ENCODE measurements at places on chromosomes 12 and 14.

GRCh38 chr12:92942905-92943304 is 13.8 kb upstream of the EEA1 start:
- DNase-seq, result no peak

DNA sequence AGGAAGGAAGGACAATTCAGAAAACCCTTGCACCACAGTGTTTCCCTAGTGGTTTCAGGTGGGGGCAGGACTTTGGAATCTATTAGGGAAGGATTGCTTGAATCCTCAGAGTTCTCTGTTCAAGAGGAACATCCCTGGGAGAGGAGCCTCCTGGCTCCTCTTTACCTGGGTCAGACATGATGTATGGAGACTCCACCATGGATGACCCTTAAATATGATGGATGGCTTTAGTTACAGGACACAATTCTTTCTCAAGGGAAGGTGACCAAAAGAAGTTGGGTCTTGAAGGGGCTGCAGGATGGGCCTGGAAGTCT is 396.6 kb downstream of the NRXN3 start:
- no peak for DNase-seq

DNA sequence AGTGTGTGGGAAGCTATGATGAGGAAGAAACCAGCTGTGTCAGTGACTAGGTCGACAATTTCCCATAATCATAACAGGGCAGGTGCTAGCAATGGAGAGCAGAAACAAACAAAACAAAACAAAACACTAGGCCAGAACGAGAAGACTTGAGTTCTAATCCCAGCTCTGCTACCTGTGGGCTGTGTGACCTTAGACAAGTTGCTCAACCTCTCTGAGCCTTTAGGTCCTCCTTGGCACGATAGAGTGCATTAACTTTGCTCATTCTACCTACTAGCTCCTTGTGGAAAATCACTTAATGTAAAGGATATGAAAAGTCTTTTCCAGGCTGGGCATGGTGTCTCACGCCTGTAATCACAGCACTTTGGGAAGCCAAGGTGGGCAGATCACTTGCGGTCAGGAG is 11.2 kb downstream of the HHIPL1 start:
- no peak for DNase-seq

GRCh38 chr14:61080591-61081010 is 99.6 kb downstream of the SLC38A6 start:
- peak; percentile 79 for DNase-seq

DNA sequence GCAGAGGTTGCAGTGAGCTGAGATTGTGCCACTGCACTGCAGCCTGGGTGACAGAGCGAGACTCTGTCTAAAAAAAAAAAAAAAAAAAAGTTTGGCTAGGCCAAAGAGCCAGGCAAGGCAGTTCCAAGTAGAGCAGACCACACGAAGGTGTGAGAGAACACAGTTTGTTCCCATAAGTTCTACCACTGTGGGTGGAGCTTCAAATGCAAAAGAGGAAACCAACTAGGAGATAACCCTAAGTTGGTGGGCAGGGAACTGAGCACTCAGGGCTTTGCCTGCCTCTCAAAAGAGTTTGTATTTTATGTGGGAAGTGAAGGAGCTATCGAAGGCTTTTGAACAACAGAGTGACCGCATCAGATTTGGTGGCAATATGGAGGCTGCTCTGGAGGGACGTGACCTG is 15.1 kb downstream of the SOCS2 start:
- DNase-seq, result no peak

DNA sequence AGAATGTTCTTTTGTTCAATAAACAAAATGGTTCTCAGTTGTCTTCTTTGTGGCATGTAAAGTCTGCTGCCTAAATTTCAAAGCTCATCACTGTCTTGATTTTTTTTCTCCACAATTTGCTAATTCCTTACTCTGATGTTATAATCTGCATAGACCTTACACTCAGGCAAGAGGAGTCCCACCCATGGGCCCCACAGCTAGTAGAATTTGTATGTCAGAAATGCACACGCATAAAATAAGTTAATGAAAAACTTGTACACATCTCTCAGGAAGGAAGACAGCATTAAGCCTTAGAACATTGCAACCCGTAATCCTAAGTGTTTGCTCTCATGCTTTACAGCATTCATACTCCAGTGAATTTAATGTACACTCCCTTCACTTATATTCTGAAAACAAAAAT is 280.8 kb downstream of the ATXN7L3B start:
- DNase-seq, result no peak

DNA sequence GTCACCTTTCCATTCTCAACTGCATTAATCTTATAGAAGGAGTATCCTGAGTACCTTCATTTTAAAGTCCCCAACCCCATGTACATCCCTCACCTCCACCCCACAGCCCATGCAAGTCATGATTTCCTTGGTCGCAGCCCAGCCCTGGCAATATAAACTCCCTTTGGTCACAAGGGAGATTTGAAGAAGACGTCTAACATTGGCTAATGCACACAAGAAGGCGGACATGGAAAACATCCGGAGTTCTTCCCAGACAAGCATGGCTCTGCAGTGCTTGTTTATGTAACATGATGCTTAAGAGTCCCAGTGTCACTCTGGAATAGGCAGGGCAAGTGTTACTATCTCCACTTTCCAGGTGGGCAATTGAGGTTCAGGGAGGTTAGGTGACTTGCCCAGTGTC is 277.6 kb downstream of the DPF3 start:
- no peak for DNase-seq

- DNase-seq, result no peak
Observed at GRCh38 chr14:60647081-60647836, 2.0 kb downstream of the SIX1 start.

GRCh38 chr14:89166633-89167032 is 250.4 kb downstream of the FOXN3 start:
- no peak for DNase-seq

DNA sequence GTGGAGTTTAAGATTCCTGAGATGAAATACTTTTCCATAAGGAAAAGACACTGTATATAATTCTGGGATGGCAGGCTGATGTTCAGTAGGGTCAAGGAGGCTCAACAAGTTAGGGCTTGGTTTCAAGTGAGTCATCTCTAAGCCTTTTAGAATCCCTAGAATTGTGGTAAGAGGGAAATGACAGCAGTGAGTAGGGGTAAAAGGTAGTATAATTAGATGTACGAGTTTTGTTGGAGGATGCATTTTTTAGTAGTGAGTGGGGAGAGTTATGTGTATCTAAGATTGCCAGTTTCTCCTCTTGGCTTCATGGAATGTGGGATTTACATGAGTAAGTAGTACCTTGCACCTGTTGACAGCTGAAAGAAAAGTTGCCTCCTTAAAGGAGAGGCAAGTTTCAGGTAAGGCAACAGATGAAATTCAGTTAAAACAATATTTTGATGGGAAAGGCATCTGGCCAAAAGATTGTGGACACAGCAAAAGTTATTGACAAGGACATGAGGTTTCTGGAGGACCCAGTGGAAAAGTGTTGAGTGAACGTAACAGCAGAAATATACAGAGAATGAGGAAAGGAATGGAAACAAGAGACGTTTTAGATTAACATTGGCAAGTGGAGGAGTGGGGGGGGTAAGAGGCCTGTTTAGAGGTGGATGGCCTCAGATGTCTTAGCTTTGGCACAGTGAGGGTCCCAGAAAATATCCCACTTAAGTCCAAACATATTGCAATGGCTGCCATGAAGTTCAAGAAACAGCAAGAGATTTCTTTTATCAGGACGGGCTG is 21.8 kb downstream of the LMO3 start:
- DNase-seq, result no peak

- DNase-seq, result no peak
Observed at GRCh38 chr12:52178984-52179383, 12.8 kb downstream of the KRT80 start.

DNA sequence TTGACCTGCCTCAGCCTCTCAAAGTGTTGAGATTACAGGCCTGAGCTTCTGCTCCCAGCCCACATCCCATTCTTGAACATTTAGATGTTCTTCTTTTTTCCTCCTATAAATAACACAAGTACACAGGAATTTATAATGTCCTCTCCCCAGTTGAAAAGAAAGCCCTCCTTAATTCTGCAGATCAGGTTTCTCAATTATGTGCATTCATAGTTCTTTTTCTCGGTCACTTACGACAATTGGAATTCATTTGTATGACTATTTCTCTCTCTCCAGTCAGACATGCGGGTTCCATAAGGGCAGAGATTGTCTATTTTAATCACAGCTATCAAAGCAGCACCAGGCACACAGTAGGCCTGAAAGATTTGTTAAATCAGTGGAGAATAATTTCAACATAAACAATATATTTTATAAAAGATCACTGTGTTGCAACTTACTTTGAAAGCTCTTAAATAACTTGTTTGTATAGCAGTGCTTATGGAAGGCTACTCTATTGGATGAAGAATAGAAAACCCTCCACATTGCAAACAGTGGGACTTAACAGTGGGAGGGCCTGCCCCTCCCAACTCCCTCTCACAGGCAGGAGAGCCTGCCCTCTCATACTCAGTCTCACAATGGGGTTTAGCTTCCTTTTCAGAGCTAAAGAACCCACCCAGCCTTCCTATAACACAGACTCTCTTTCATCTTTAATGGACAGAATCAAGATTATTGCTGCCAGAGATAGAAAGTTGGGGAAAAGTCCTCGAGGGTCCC is 84.1 kb upstream of the TRAF3 start:
- no peak for DNase-seq

DNA sequence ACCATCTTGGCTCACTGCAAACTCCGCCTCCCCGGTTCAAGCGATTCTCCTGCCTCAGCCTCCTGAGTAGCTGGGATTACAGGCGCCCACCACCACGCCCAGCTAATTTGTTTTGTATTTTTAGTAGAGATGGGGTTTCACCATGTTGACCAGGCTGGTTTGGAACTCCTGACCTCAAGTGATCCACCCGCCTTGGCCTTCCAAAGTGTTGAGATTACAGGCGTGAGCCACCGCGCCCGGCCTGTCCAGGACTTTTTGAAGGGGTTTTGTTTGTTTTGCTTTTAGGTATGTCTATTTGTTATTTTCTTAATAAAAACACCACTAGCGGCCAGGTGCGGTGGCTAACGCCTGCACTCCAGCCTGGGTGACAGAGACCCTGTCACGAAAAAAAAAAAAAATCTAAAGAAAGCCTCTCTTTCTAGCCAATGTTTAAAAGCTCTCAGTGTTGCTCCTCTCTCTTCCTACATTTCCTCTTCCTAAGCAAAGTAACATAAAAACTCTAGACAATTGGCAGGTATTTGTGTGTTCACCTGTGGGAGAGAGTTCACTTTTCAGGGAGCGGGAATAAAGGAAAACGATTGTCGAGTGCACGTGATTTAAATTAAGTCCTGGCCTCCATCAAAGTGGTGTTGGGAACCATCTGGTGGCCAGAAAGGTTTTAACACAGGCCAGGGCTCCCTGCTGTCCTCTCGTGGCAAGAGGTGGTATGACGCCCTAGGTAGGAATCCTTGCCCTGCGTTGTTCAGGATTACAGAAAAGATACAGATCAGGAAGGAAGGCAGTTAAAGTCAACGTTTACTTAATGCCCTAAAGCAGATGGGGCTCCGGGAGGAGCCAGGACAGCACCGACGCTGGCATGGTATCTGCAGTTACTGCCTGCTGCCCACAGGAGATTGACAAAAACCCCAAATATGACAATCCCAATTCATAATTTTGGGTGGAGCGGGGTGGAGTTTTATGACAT is 36.2 kb upstream of the ATP23 start:
- no peak for DNase-seq

- DNase-seq, result no peak
Observed at GRCh38 chr12:8781381-8782127, 40.9 kb upstream of the A2ML1 start.

DNA sequence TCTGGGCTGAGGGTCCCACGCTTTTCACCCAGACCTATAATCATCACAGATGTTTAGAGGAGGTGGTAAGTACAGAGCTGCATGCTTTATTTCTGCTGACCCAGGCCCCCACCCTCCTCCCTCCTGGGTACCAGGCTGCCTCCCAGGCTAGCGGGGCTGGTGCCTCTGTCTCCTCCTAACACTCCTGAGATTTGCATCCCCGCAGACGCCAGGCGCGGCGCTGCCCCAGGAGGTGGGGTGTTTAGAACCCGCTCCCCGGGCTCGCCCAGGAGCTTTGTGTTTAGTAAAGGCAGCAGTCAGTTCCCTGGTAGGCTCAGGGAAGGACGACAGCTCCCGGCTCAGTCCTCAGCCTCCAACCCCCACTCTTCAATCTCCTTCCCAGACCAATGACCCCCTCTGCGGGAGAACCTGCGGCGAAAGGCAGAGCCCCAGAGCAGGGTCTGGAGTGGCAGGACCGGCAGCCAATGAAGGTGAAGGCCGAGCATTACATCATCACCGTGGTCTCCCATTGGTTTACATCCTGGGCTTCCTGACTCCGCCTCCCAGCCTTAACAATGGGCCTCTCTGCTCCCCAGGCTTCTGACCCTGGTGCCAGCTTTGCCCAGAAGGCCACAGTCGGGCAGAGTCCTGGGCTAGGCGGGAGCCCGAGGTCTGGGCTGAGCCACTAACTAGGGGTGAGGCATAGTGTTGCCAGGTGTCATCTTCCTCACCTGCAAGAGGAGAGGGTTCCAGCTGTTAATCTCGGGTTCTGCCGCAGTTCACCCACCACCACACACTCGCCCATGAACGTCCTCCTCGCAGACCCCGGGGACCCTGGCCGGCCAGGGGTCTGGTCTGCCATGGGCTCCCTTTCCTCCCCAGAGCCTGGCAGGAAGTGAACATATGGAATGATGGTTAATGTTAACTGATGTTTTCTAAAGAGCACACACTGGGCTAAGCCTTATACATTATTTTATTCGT is 57.5 kb downstream of the CALM1 start:
- no peak for DNase-seq

DNA sequence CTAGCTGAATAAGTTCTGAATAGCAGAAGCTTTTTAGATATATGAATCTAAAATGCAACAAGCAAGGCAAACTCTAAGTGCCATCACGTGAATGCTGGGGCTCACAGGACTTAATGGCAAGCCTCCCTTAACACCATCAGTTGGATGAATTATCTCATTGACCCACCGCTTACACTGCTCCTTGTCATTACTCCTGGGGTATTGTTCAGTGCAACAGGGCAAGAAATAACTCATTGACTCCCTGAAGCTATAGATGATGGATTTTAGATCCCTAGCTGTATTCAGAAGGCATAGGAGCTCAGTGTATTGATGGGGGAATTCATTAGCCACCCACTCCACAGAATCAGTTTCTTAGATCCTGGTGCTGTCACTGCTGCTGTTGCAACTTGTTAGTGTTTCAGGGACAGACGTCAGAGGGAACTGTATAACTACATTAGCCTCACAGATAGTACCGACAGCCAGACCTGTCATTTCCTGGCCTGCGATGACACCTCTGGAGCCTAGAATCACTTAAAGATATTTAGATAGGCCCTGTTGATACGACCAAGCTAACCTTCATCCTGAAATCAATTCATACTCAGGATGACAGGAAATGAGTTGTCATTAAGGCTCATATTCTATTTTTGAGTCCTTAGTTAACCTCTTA is 735.3 kb downstream of the DIO2 start:
- no peak for DNase-seq

- no peak for DNase-seq
Observed at GRCh38 chr14:80269353-80269925, 58.1 kb upstream of the DIO2 start.

DNA sequence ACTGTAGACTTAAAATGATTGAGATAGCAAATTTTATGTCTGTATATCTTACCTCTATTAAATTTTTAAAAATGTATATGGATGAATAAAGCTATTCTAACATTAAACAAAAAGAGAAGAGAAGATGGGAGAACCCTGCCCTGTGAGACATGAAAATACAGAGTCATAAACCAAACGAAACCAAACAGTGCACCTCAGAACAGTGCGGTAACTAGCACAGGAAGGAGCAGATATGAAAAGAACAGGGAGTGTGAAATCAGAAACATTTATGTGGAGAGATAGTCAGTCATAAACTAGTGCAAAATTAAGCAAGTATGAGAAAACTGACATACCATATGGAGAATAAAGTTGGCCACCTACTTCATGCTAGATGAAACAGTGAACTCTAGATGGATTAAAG is 135.1 kb downstream of the ERC1 start:
- no peak for DNase-seq
